ENCODE measurements at places on chromosomes 2 and 18.

GRCh38 chr2:227829337-227829736 lies 15.7 kb downstream of the CCL20 start:
- DNase-seq: no peak

GRCh38 chr2:78734221-78734620 lies 291.3 kb upstream of the REG3G start:
- DNase-seq: no peak

- DNase-seq: no peak
Measured at GRCh38 chr18:22391407-22392345, 26.0 kb downstream of the CTAGE1 start.

DNA sequence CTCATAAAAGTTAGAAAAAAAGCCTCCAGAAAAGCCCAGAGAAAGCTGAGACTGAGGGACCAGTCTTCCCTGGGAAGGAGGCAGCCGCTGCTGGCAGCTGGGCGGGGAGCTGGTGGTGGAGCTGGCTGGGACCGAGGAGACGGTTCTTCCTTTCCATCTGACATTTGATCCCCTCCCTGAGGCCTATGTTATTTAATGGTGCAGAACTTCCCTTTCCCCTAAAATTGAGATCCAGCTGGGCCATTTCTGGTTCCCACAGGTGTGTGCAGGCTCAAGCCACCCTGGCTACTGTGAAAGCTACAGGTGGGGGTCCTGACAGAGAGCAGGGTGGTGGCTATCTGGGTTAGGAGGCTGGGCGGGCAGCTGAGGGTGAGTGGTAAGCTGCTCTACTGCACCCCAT lies 81.5 kb upstream of the FZD7 start:
- DNase-seq: no peak

- DNase-seq: no peak
Measured at GRCh38 chr2:171602352-171602751, 80.1 kb downstream of the CYBRD1 start.

DNA sequence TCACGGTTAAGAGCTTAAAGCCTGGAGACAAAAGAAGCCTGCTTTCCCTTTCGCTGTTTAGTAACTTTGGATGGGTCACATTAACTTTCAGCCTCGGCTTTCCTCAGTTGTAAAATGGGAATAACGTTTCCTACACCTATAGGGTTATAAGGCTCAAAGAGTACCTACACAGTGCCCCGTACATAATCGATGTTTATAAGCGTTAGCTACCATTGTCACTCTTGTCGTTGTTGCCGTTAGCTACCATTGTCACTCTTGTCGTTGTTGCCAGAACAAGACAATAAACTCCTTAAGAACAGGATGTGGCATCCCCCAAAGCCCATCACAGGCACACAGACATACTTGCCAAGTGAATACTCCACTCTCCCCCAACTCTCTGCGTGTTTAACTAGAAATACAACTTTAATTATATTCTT lies 901 bp upstream of the MFSD6 start:
- DNase-seq: no peak

DNA sequence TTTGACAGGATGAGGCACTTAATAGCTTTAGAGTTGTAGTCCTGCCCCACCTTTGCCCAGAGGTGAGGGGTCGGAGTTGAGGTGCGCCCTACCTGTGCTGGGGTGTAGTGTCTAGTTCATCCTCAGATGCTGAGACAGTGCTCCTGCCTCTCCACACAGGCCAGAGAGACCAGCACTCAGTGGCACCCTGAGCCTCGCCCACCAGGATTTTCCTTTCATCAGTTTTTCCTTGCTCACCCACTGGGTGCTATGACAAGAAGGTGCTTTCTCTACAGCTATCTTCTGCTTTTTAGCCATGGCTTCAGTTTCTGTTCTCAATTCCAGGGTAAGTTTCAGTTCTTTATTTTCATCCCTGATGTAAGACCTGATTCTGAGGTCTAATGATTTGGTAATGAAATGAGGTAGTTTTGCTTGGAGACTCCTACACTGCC lies 16.8 kb upstream of the TMEM131 start:
- DNase-seq: no peak

- no peak for DNase-seq
Measured at GRCh38 chr2:204033611-204034495, 97.3 kb downstream of the ICOS start.

GRCh38 chr2:59389240-59389639 lies 1148.1 kb upstream of the FANCL start:
- no peak for DNase-seq

- no peak for DNase-seq
Measured at GRCh38 chr2:189116087-189116486, 63.5 kb downstream of the COL5A2 start.

DNA sequence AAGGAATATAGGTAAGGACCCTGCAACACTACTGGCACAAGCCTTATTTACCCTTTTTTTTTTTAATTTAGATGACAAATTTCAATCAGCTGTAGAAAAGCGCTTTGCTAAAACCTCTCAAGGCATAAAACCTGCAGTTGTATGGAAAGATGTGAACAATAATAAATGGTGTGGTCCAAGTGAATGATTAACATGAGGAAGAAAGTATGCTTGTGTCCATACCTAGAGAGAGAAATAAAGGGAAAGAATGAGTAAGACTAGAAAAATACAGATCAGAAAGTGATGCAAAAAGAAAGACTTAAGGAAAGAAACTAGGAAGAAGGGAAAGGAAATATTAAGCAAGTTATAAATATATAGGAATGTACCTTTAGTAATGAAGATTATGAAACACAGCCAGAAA lies 119.2 kb upstream of the SCN7A start:
- DNase-seq: no peak

DNA sequence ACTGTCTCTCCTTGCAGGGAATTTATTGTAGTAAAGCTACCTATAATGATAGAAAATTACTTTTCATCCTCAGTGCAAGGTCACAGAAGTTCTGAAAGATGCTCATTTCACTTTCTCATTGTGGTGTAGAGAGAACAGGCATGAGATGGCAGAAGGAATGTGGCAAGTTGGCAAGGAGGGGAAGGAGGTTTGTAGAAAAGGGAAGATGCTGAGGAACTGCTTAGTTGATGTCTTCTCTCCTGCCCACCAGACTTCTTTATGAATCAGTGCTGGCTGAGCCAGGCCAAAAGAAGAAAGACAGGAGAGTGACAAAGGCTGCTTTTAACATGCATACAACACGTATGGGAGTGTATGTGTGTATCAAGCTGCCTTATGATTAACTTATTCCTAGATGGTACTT lies 164.4 kb downstream of the PRPF40A start:
- no peak for DNase-seq

GRCh38 chr2:37770797-37771196 lies 99.4 kb upstream of the CDC42EP3 start:
- no peak for DNase-seq

GRCh38 chr18:46053368-46054095 lies 18.5 kb downstream of the PSTPIP2 start:
- no peak for DNase-seq

DNA sequence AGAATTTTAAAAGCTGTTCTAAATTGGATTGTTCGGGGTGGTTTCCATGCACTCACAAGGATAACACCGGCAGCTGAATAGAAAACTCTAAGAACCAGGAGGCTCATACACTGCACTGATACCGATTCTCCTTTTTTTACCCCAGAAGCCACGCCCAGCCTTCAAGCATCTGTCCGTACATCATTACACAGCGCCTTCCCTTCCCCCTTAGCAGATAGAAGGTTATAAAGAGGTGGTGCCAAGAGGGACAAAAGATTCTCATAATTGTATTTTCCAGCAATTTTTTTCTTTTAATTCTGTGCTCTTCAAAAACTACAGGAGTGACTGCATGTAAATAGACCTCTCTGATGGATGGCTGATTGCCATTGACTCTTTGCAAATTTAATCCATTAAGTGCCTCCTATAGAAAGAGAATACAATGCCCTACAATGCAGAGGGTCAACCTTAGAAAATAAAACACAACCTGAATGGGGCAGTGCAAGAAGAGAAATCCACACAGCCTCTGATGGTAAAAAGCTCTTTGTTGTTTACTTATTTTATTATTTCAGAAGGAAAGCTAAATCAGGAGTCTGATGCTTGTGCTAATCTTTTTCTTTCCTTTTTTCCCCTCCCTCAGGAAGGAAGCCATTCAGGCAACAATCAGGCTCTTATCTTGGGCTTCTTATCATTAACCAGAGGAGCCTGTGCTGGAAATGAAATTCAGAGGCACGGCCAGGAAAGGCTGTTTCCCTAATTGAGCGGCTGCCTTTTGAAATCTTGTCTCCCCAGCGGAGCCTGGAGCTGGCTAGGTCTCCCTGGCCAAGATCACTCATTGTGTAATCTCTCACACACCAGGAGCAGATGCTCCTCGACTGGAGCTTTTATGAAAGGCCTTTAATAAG lies 198.9 kb upstream of the NABP1 start:
- DNase-seq: no peak

Measured in T-helper 9 cell (primary cell).